ENCODE measurements at places on chromosomes 6 and 20.

DNA sequence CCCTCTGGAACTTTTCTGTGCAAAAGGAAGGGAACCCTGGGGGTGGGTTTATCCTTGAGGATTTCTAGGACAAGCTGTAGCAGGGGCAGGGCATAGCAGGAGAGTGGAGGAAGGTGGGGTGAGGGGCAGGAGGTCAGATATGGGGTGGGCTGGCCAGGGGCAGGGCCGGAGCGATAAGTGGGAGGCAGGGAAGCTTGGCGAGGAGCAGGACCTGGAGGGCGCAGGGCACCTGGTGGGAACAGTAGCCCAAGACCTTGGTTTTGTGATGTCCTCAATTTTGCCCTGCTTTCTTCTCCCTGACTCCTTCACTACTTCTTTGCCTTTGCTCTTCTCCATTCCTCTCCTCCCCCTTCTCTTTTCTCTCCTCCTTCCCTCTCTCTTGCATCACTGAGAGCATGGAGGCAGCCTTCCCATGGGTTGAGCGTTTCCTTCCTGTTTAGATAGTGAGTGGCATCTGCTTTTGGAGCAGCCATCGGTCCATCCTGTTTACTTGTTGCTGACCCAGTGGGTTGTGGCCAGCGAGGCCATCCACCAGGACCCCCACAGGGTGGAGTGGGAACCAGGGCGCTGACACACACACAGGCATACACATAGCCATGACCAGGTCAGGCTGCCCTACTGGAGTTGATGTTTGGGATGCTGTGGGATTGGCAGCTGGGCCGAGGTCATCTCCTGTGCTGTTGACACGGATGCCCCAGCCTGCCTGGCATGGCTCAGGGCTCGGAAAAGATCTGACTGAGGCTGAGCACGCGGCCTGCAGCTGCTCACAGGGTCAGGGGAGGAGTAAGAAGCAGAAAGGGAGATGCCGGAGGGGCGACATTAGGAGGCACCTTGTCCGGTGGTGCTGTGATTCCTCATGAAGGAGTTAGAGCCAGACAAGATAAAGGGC, 121.0 kb upstream of the RNF24 start:
- DNase-seq, result no peak

DNA sequence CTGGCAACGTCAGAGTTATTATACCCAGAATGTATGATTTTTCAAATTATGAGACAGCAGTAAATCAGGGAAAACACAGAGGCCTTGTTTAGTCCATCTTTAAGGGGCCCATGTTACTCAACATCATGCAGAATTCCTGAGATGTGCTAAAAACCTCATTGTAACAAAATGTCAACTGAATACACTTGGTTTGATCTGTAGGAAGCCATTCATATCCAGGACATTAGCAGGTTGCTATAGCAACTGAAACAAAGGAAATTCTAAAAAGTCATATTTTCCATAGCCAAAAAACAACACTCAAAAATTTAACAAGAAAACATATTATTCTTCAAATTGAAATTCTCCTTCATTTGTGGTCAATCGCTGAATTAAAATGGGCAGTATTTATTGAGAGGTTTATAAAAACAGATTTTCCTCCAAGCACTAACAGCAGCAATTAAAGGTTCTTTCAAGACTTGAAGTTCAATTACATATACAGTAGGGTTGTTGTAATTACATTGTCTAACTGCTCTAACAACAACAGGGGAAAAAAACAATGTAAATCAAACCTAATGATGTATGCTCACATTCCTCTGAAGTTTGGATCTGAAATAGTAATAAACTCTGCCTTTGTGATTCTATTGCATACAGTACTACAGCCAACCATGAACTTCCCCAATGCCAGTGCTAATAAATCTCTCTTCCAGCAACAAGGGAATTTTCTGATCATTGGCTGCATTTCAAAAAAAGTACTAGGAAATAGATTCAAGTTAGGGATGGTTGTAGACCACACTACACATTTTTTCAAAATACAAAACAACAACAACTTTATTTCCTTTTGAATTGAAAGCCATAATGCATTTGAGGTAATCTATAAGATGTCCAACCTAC, 34.9 kb downstream of the COL12A1 start:
- DNase-seq, result no peak

DNA sequence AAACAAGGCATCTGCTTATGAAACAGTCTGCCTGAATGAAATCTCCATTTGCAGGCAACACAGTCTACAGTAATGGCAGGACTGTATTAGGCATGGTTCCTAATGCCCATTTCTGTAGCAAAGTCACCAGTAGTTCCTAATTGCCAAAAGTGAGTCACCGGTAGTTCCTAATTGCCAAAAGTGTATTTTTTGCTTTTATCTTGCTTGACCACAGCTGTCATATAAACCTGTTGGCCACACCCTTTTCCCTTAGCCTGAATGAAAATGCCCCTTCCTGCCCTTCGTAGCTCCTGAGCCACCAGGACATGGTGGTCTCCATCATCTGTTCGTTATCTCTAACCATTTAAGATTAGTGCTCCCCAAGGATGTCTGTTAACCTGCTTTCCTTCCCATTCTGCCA, 34.5 kb downstream of the MTHFD1L start:
- DNase-seq, result no peak

DNA sequence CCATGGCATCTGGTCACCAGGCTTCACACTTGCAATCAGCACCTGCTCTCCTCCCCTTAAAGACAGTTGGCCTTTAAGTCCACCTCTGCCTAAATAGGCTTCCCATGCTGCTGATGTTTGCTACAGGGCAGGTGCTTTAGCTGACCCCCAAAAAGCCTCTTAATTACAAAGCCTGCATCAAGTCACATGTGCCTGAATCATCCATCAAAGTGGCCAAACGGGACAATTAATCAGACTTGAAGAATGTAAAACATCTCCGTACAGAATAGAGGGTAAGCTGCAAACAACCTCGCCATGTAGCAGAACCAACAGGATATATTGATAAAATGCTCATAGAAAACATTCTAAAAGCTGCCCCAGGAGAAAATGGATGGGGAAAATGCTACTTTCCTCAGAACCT, 7.4 kb downstream of the LY86 start:
- no peak for DNase-seq

GRCh38 chr6:17703256-17703694, 3.5 kb downstream of the NUP153 start:
- DNase-seq, result no peak

DNA sequence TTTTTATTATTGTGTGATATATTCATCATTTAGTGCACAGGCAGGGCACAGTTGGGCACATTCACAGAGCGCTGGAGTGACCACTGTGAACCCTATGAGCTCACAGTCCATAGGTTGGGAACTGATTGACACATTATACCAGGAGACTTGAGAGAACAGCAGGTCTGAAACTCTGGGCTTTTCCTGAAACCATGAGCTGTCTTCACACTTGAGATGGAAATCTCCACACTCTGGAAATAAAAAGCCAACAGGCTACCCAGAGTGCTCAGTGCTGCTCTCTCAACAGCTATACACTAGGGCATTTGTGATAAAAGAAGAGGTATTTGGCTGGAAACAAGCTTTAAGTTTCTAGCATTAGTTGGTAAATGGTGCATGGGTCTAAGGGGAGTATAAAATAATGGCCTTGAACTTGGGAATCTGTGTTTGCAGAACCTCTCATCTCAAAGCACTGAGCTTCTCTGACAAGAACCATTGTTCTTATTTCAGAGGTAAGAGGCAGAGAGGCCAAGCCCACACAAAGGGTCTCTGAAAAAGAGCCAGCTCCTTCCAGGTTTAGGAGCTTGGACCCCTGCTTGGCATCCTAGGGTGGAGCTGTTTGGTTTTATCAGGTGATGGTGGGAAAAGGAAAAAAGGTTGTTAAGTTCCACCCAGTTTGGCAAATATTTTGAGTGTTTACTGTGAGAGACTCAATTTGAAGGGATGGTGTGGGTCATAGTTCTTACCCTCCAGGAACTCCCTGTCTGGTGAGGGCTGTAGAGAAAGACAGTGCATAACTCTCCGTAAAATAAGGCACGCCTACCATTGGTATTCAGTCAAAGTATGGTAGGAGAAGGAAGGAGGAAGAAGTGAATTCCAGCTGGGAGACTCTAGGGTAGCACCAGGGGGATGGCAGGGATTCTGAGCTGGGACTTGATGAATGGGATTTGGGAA, 14.5 kb downstream of the CHMP4B start:
- DNase-seq, result peak; percentile 68

DNA sequence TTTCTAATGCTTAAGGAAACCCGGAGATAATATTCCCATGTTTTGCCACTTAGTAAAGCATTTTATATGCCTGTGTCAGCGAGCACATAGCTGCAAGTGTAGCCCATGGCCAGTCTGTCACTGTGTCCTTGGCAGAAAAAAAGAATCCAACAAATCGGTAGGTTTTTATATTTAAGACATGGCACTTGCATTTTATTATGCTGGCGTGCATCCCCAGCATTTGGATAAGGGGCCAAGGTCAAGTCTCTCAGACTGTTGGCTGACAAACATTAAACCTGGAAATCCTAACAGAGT, 1.2 kb upstream of the ZNF184 start:
- DNase-seq, result no peak

DNA sequence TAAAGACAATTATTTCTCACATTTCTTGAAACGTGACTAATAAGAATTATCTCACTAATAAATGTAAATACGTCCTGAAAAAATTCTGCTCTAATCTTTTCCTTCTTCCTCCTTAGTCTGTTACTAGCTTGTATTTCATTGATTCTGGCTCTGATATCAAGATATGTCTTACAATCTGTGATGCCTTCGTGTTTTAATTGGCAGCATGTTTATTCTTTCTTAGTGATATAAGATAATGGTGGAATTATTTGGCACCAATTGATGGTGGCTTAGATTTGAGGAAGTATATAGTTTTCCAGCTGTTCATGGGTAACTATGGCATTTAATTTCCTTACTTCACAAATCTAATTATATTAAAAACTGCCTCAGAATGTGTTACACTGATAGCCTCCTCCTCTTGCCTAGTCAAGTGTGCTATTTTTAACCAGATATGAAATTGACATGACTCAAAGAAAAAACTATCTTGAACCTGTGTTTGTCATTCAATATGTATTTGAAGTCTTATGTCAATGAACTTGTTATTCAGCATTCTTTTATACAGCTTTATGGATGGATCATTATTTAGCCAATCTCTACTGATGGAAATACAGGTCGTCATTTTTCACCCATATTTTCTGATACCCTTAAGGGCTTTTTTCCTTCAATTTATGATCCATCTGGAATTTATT, 5.3 kb downstream of the CCNC start:
- no peak for DNase-seq

DNA sequence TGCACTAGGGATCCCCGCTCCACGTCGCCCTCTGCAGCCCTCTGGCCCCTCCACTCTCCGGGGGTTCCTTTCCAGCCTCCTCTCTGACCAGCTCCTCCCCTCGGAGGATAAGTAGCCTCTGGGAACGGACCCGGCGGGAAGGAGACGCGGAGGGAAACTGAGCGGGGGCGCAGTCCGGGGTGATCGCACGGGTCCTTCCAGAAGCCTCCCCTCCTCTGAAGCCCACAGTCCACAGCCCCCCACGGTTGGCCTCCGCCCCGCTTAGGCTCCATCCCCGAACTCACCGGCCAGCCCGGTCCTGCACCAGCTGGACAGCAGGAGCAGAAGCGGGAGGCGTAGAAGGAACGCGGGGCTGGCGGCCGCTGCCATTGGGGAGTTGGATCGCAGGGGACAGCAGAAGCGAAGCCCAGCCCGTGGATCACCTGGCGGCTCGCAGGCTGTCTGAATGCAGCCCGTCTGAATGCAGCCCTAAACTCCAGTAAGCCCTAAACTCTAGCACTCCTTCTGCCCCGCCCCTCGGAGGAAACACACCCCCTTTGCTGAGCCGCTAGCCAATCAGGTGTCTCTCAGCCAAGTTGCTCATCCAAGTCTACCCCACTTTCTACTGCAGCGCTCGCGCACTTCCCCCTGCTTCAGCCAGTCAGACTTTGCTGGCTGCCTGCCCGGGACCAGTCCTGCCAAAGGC, at the start of gene RAET1G:
RAET1G (minus strand) TSS at position 480 of the 685 bp plus-strand sequence; CDS start at position 369, 111 bp downstream.
- peak; percentile 74 for DNase-seq

GRCh38 chr6:25603251-25603650, 48.8 kb upstream of the SCGN start:
- DNase-seq, result no peak

DNA sequence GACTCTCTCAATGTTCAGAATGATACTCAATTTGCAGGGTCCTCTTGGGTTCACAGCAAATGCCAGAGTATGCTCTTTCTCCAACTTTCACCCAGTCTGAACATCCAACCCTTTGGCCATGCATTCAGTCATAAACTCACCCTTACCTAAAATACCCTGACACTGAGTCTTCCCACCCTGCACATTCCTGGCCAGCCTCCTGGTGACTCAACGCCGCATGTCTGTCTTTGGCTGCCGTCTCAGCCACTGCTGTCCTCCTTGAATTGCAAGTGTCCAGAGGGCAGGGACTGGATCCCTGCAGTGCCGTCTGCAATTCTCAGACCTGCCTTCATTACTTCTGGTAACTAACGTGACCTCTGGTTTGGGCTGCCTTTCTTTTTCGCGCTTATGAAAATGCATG, 593.4 kb downstream of the QKI start:
- DNase-seq, result no peak

DNA sequence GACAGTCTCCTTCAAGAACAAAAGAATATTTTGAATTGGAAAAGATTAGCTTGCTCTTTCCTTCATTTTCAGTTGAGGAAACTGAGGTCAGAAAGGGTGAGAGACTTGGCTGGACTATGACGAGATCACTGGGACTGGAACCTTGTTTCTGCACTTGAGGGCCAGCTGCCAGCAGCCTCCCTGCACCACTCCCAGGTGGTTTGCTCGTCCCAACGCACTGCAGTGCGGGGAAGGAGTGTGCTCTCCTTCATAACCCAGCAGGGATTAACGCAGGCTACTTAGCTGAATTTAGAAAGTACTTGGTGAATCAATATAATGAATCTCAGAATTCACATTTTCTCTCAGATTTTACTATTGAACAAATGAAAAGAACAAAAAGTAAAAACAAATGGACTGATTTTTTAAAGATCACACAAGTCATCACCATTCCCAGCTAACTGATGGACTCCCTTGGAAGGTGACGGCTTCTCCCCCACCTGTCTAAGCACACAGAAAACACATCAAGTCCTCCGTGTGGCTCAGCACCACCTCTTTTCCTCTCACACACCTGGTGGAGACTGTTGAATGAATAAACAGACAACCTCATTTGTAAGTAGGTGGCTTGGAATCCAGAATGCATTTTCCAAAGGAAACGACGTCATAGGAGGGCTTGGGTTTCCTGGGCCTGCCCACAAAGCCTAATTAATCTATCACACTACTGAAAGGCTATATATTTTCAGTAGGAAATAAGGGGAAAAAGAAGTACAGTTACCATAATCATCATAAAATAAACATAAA, 121.0 kb downstream of the QRSL1 start:
- peak; percentile 84 for DNase-seq
